ENCODE measurements at places on chromosomes 2 and 18. TPM values are rescaled to one million over a fixed set of nuclear protein-coding genes. Genes with fewer than 3 reads are reported as not detected.

Gene CCDC85A
- total RNA-seq, result not detected

DNA sequence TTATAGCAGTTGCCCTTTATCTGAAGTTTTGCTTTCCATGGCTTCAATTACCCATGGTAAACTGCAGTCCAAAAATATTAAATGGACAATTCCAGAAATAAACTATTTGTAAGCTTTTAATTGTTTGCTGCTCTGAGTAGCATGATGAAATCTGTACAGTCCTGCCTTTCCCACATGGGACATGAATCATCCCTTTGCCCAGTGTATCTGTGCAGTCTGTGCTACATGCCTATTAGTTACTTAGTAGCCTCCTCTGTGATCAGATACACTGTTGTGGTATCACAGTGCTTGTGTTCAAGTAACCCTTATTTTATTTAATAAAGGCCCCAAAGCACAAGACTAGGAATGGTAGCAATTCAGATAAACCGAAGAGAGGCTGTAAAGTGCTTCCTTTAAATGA, 810.6 kb upstream of the PIK3C3 start:
- no peak for DNase-seq

DNA sequence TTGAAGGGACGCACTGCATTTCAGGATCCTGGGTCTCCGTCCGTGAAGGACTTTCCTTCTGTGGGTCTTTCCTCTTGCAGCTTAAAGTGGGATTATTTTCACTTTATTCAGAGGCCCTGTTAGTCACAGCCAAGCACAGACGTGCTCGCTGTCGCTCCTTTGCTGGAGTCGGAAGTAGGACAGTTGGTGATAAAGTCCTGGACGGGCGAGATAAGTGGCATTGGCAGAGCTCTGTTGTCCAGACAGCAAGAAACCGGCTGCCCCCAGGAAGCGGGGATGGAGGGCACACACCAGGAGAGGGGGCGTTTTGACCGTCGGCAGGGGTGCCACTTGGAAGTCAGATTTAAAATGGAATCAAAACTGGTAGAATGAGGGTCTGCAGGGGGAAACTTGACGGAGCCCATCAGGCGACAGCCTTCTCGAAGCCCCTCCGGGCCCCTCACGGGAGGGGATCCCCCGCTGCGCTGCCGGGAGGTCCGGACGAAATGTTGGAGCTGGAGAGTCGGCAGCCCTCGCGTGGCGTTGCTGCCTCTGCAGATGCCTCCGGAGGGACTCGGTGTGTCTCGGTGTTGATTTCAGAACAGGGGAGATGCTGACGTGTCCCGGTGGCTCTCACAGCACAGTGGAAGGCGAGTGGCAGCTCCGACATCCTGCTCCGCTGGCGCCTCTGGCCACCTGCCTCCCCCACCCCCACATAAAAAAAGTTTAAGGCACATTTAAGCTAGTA, 124.2 kb downstream of the NFATC1 start:
- peak; percentile 54 for DNase-seq

Gene GGCX
- 26.8 TPM for total RNA-seq

Gene FMNL2
- total RNA-seq, result 0.37 TPM

DNA sequence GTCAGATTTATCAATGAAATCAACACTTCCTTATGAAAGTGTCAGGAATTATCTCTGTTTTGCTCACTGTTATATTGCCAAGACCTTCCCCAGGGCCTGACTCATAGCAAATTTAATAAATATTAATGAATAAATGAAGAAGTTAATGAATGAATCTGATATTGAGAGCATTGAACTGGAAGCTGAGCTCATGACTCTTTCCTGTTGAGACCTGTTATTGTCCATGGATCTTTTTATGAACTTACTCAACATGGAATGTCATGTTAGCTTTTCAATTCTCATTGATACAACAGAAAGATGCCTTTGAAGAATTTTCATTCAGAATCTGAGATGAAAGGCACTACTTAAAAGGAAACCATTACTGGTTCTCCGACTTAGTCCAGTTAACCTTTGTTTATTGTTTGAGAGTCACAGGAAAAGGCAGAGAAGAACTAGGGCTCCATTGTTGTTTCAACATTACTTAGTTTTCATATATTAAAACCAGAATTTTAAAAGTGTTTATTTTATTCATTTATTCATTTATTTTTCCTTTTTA, 90.4 kb upstream of the UNC80 start:
- no peak for DNase-seq

DNA sequence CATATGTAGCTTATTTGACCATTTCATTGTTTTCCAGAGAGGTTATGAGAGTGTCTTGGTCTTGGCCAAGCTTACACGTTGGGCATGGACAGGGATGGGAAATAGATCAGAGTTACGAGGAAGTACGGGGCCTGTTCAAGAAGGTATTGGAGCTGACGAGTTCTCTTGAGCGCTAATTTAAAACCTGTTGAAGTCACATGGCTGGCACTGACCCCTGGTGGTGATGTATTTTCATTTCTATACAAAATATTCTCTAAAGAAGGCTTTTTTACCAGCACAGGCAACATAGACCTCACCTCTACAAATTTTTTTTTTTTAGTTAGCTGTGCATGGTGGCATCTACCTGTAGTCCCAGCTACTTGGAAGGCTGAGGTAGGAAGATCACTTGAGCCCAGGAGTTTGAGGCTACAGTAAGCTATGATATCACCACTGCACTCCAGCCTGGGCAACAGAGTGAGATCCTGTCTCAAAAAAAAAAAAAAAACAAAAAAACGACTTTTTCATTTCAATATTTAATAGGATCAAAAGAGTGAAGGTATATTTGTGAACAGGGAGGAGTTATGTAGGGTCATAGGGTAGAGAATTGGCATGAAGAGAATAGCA, 19.6 kb downstream of the UGP2 start:
- peak; percentile 34 for DNase-seq

Gene LRRTM1
- not detected for total RNA-seq

GRCh38 chr2:9341337-9341887, 81.9 kb downstream of the ITGB1BP1 start:
- no peak for DNase-seq

- no peak for DNase-seq
Observed at GRCh38 chr18:79694895-79695213, 15.3 kb downstream of the CTDP1 start.

DNA sequence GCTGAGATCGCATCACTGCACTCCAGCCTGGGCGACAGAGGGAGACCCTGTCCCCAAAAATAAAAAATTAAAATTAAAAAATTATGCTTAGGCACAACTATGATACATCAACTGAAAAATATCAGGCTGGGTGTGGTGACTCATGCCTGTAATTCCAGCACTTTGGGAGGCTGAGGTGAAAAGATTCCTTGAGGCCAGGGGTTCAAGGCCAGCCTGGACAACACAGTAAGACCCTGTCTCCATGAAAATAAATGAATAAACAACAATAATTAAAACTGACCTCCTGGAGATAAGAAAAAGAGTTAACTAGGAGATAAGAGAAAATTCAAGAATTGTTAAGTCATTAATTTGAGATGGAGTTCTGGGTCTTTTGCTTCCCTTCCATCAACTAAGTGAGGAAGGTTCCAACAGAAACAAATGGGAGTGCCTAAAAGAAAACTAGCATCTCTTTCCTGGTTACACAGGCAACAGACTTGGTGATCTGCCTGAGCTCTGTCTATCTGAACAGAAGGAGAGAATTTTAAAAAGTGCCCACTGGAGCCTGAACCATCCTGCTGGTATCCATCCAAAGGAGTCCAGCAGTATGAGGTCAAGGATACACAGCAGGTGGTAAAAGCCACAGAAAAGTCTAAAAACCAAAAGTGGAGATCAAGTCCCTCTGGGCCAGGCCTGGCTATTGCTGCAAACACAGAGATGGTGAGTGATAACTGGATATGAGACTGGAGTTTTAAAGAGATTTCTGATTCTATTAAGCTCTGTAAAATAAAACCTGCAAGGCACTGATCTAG, 8.8 kb downstream of the PPM1G start:
- no peak for DNase-seq

Gene TOGARAM2
- 5.3 TPM for total RNA-seq

DNA sequence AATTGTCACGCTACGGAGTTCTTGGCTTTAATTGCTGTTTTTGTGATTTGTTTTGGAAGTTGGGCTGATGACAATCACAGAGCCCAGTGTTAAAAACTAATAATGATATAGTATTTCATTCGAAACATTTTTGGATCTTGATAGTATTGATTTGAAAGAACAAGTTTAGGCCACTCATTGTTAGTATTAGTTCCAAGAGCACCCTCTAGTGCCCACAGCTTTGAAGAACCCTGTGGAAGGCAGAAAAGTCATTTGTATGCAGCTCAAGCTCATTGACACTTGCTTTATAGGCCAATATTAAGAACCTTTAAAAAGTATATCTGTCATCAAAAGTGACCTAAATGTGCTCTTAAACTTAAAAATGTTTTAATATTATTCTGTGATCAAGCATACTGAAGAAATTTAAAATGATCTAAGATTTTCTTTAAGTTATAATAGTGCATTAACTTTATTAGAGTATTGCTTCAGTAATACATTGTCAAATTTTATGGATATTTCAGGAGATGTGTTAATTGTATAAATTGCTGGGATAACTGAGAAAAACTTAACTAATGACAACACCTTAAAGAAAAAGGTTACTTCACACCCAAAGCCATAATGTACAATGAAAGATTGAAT, 191.0 kb downstream of the GRB14 start:
- no peak for DNase-seq

DNA sequence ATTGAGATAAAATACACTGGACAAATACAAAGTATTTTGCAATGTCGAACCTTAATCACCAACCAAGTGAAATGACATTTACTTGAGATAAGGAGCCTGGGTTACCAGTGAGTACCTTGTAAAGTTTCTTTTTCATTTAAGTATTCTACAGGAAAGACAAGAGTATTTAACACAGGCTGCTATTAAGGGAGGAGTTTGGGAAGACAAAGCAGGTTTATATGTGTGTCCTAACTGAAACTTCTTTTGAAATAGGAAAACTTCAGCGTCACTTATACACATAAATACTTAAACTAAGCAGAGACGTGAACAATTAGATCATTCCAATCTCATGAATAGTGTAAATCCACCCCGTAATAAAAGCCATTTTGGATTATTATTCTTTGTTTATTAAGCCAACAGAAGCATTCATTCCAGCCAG, 126.7 kb upstream of the CYP26B1 start:
- no peak for DNase-seq

GRCh38 chr2:73359915-73360697, 25.5 kb upstream of the ALMS1 start:
- DNase-seq, result no peak

DNA sequence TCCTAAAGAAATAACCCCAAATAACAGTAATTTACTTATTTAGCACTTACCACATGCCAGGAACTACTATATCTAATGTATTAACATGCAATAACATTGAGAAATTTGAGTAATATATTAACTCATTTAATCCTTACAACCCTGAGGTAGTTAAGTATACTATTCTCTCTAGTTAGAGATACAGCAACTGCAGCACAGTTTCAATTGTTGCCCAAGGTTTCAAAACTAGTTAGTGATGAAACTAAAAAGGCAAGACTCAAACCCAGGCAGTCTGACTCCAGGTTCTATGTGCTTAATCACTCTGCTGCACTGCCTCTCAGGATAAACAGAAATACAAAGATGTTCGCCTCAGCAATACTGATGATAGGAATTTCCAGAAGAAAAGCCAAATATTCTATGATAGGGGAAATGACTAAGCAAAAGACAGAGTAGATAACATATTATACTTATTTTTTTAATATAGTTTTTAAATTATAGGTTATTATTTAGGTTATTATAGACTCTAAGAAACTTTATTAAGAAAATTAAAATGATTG, 88.0 kb downstream of the SS18 start:
- DNase-seq, result no peak

Gene MRO
- total RNA-seq, result not detected

- no peak for DNase-seq
Observed at GRCh38 chr2:10124538-10125045, 2.1 kb downstream of the RRM2 start.

Measured in activated naive CD8-positive, alpha-beta T cell treated with anti-CD3 and anti-CD28 coated beads, Interleukin-2, amount 10 ng/mL, durations not matched to agents 7 days and 5 days (primary cell).